Lung (tissue), 17 donors: ENCODE measurements at places on chromosomes 4 and X. TPM values are rescaled to one million over a fixed set of nuclear protein-coding genes. Genes with fewer than 3 reads are reported as not detected.

The CFP gene
- polyA plus RNA-seq = 88.8 TPM

The DSPP gene
- not detected for polyA plus RNA-seq

The CCSER1 gene
- polyA plus RNA-seq = 0.61 TPM

The CTAG2 gene
- polyA plus RNA-seq = not detected

The CYLC1 gene
- not detected for polyA plus RNA-seq

The C4orf36 gene
- polyA plus RNA-seq = 0.76 TPM

The DRD5 gene
- not detected for polyA plus RNA-seq

The FAM9C gene
- not detected for polyA plus RNA-seq

DNA sequence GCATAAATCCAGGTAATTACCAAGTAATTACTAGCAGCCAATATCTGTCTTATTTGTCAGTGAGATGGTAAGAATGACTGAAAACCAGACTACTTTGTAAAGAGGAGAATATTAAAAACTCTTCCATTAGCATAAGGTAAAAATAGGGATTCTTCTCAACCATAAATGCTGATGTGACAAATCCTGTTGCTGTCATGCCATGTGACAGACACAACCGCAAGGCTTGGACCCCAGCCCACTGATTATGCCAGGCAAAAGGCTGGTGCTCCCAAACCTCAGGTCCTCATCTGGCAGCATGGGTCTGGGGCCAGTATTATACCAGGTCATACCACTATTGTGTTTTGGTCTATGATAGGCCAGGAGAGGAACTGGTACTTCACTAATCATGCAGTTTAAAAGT is 181.1 kb downstream of the ADAMTS3 start:
- H3K4me1 ChIP-seq = no peaks in the 10 kb centered on the region
- DNase-seq = no peak
- no peaks in the 10 kb centered on the region for H3K36me3 ChIP-seq
- H3K27me3 ChIP-seq = no peaks in the 10 kb centered on the region
- no peak overlapping the region for H3K4me3 ChIP-seq

- H3K36me3 ChIP-seq = peaks cover 2% of the 10 kb centered on the region
- peaks cover 13% of the 10 kb centered on the region for H3K4me1 ChIP-seq
- H3K27me3 ChIP-seq = no peaks in the 10 kb centered on the region
- DNase-seq = no peak
- H3K4me3 ChIP-seq = no peak overlapping the region
Observed at GRCh38 chr4:102693262-102693850, 67.4 kb downstream of the MANBA start.

DNA sequence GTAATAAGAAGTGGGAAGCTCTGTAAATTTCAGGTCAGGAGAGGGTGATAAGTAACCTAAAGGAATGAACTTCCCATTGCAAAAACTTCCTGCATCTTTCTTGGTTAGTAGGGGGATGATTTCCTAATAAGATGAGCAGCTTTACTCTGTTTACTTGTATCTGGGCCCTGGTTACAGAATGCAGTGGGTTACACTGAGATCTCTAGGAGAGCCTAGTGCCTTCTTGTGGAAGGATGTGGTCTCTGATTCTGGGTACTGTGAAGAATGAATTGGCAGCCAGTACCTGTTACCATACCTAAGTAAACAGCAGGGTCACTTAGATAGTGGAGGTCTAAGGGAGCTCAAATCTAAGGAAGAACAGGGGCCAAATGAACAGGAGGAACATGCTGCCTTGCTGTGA is 320.6 kb downstream of the ARHGAP10 start:
- H3K4me1 ChIP-seq = peaks cover 13% of the 10 kb centered on the region
- H3K36me3 ChIP-seq = peaks cover 2% of the 10 kb centered on the region
- H3K27ac ChIP-seq = no peak overlapping the region
- DNase-seq = no peak
- no peaks in the 10 kb centered on the region for H3K27me3 ChIP-seq
- no peak overlapping the region for H3K4me3 ChIP-seq

GRCh38 chr4:33954759-33955158 is 2289.6 kb downstream of the ARAP2 start:
- no peaks in the 10 kb centered on the region for H3K27me3 ChIP-seq
- no peak for DNase-seq
- H3K4me1 ChIP-seq = no peaks in the 10 kb centered on the region
- H3K4me3 ChIP-seq = no peak overlapping the region
- H3K36me3 ChIP-seq = no peaks in the 10 kb centered on the region

DNA sequence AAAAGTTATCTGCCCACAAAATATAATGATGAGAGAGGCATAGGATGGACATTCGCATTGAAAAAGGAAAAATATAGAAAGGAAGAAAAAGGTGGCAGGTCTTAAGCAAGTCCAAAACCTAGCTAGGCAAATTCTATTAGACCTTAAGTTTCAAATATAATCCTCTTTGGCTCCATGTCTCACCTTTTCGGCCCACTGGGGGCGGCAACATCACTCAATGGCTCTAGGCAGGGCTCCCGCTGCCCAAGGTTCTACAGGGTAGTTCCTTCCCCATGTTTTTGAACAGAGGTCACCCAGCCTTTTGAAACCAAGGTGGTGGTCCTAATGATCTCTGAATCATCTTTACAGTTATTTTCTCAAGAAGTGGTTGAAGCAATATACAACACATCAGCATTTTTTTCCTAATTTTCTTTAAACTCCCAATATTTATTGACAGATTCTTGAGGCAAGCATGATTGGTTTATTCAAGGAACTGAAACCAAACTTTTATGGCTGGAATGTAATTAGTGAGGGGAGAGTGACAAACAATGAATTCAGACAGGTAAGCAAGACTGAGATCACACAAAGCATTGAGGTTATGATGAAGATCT is 309.4 kb downstream of the ANTXR2 start:
- H3K4me1 ChIP-seq = no peaks in the 10 kb centered on the region
- no peak for DNase-seq
- no peaks in the 10 kb centered on the region for H3K36me3 ChIP-seq
- no peak overlapping the region for H3K4me3 ChIP-seq
- H3K27ac ChIP-seq = no peak overlapping the region
- no peaks in the 10 kb centered on the region for H3K27me3 ChIP-seq

DNA sequence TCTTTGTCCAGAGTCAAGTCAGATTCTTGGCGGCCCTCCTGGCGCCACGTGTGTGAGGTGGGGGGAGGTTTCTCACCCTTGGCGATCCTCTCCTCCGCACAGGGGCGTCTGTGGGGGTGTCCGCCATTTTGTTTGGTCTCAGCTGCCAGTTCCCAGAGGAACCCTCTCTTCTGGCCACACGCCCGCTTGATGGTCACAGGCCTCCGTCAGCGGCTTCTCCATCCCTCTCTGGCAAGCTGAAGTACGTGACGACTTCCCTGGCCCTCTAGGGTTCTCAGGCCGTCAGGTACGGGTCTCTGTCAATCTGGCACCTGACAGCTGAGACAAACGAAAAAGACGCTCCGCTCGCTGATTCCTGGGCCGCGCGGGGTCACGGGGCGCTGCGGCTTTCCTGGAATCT is 272.6 kb downstream of the TRIML1 start:
- no peak overlapping the region for H3K27ac ChIP-seq
- no peak for DNase-seq
- no peaks in the 10 kb centered on the region for H3K4me1 ChIP-seq

- DNase-seq = no peak
- no peak overlapping the region for H3K27ac ChIP-seq
Observed at GRCh38 chr4:101028886-101029285, 318.4 kb downstream of the PPP3CA start.

DNA sequence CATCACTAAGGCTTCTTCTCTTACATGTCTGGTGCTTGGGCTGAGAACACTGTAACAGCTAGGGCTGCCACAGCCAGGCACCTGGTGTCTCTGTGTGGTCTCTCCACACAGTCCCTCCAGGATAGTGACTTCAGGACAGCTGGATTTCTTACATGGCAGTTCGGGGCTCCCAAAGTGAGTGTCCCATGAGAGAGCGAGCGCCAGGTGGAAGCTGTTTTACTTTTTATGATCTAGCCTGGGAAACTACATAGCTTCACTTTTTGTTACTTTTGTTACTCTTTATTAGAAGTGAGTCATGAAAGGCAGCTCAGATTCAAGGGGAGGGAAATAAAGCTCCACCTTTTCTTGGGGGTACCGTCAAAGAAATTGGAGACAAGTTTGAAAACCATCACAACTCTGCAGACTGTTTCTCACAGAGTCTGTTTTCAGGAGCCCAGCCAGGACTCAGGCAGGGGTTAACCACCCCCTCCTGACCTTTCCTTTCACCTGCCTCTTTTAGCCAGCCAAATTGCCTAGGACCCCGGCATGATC is 373.0 kb downstream of the MID1IP1 start:
- H3K4me1 ChIP-seq = no peaks in the 10 kb centered on the region
- no peak overlapping the region for H3K27ac ChIP-seq
- H3K36me3 ChIP-seq = no peaks in the 10 kb centered on the region
- DNase-seq = no peak

- H3K27ac ChIP-seq = no peak overlapping the region
- no peak overlapping the region for H3K4me3 ChIP-seq
- no peaks in the 10 kb centered on the region for H3K36me3 ChIP-seq
- DNase-seq = no peak
- H3K27me3 ChIP-seq = peaks cover 10% of the 10 kb centered on the region
- peaks cover 6% of the 10 kb centered on the region for H3K4me1 ChIP-seq
Observed at GRCh38 chrX:40152173-40152711, 54.5 kb upstream of the BCOR start.

DNA sequence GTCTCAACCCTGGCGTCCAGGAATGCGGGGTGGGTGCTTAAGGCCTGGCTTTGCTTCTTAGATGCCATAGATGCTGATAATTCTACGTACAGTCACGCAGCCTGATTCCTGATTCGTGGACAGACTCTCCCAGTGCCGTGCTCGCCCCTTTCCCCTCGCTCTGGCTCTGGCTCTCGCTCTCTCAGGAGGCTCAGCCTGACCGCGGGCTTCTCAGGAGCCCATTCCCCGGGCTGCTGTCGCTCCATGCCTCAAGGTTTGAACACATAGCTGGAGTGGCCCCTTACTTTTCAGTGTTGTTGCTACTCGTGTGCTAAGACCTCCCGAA is 59.2 kb upstream of the ZC4H2 start:
- no peaks in the 10 kb centered on the region for H3K27me3 ChIP-seq
- H3K4me3 ChIP-seq = no peak overlapping the region
- no peaks in the 10 kb centered on the region for H3K36me3 ChIP-seq
- peak; percentile 63 for DNase-seq
- H3K27ac ChIP-seq = no peak overlapping the region

- no peak overlapping the region for H3K4me3 ChIP-seq
- no peaks in the 10 kb centered on the region for H3K36me3 ChIP-seq
- peaks cover 4% of the 10 kb centered on the region for H3K4me1 ChIP-seq
- no peaks in the 10 kb centered on the region for H3K27me3 ChIP-seq
Observed at GRCh38 chr4:52959541-52959940, 97.4 kb downstream of the RASL11B start.

DNA sequence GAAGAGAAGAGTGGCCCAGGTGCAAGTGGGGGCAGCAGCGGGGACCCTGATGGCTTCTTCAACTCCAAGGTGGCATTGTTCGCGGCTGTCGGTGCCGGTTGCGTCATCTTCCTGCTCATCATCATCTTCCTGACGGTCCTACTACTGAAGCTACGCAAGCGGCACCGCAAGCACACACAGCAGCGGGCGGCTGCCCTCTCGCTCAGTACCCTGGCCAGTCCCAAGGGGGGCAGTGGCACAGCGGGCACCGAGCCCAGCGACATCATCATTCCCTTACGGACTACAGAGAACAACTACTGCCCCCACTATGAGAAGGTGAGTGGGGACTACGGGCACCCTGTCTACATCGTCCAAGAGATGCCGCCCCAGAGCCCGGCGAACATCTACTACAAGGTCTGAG is 11.4 kb downstream of the EFNB1 start:
- H3K4me1 ChIP-seq = peaks cover 25% of the 10 kb centered on the region
- no peak overlapping the region for H3K27ac ChIP-seq
- no peaks in the 10 kb centered on the region for H3K36me3 ChIP-seq
- H3K27me3 ChIP-seq = no peaks in the 10 kb centered on the region
- DNase-seq = no peak

DNA sequence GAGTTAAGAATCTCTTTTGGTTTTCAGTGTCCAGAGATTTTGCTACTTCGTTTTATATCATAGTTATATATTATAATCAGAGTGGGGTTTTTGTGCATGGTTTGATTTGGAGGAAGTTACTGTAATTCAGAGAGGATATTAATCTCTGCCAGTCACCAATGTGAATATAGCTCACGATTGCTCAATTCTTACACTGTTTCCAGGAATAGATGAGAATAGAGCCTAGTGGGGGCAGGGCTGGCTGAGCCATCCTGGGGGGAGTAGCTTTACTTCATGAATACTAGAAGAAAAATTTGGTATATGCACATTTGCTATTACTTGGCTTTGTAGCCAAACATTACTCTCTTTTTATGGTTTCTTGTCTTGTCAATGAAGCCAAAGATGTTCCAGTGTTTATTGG is 60.9 kb upstream of the TRPC3 start:
- H3K27me3 ChIP-seq = no peaks in the 10 kb centered on the region
- no peak for DNase-seq
- no peak overlapping the region for H3K4me3 ChIP-seq
- H3K36me3 ChIP-seq = no peaks in the 10 kb centered on the region

DNA sequence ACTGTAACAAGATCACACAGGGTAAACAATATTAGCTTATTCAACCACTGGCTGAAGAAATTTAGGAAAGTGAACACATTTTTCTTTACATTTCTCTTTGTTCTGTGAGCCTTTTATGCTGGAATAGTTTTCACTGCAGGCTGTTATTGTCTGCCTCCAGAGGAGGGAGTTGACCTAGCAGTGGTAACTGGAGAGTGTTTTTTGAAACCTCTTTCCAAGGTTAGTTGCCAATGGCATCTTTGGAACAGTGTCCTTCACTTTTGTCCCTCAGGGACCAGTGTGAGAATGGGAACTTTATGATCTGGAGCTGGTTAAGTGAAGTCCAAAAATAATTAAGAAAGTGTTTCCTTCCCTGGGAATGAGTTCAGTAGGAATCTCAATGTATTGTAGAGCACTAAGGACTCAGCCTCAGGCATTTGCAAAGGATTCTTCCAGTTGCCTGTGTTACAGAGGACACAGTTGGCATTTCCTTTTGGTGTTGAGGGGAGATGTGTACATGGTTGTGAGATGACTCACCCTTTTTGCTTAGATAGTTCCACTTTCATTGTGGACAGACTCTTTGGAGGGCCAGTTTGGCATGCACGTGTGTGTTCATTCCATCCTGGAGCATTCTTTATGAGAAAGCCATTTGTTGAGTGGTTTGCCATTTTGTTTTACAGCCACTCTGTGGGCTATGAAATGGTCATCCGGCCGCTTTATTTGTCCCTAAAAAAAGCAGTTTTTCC is 61.3 kb downstream of the AR start:
- H3K27ac ChIP-seq = no peak overlapping the region
- no peak overlapping the region for H3K4me3 ChIP-seq
- no peaks in the 10 kb centered on the region for H3K4me1 ChIP-seq

DNA sequence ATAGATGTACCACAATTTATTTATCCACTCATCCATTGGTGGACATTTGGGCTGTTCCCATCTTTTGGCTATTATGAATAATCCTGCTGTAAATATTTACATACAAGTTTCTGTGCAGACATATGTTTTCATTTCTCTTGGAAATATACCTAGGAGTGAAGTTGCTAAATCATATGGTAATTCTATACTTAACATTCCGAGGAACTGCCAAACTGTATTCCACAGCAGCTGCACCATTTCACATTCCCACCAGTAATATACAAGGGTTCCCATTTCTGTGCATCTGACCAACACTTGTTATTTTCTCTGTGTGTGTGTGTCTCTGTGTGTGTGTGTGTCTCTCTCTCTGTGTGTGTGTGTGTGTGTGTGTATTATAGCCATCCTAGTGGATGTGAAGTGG is 15.4 kb upstream of the DOCK11 start:
- H3K4me1 ChIP-seq = no peaks in the 10 kb centered on the region
- H3K4me3 ChIP-seq = no peak overlapping the region
- H3K27ac ChIP-seq = no peak overlapping the region
- H3K27me3 ChIP-seq = no peaks in the 10 kb centered on the region

GRCh38 chrX:34879886-34880285 is 62.7 kb upstream of the FAM47B start:
- no peaks in the 10 kb centered on the region for H3K4me1 ChIP-seq
- no peak for DNase-seq
- peaks cover 2% of the 10 kb centered on the region for H3K27me3 ChIP-seq
- no peak overlapping the region for H3K27ac ChIP-seq
